Suppressor macrophage (primary cell): ENCODE measurements at places on chromosomes 5 and 9.

DNA sequence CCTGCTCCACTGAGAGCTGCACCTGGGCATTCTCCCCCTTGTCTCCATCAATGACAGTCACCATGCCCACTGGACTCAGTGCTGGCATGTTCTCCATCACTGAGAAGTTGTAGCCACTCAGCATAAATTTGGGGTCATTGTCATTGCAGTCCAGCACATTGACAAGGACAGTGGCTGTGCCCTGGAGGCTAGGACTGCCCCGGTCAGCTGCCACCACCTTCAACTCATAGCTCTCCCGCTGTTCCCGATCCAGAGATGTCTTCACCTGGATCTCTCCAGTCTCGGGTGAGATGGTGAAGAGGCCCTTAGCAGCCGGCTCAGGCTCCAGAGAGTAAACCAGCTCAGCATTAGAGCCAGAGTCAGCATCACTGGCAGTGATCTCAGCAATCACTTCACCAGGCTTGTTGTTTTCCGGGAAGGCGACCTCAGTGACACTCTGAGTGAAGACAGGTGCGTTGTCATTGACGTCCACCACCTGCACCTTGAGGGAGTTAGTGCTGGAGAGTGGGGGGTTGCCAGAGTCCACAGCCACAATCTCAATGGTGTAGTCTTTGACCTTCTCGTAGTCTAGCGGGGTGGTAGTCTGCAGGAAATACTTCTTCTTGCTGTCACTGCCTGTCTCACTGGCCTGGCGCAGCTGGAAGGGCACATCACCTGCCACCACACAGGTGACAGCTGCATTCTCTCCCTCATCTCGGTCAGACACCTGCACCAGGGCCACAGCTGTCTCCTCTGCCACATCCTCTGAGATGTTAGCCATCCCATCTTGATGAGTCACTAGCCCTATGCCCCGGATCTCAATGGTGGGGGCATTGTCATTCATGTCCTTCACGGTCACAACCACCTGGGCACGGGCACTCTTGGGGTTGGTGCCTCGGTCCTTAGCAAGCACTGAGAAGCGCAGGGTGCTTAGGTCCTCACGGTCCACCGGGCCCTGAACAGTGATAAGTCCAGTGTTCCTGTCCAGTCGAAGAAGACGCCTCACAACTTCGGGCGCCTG, 13.5 kb downstream of the PCDH1 start:
- no peak for DNase-seq

GRCh38 chr5:152400846-152401245, 4.2 kb downstream of the NMUR2 start:
- no peak for DNase-seq

GRCh38 chr5:37975531-37975930, 135.7 kb upstream of the GDNF start:
- DNase-seq: no peak

DNA sequence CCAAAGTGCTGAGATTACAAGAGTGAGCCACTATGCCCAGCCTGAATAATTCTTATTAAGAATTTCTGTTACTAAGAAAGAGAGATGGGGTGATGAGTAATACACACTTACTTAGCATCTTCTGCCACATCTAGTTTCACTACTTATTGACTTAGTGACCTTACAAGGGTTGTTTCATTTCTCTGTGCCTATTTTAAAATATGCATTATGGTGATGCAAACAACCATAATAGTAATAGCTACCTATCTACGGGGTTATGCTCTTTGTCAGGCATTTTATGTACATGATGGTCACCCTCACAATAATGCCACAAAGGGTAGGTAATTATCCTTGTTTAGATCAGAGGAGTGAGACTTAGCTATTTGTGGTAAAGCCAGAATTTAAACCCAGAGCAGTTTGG, 499.0 kb upstream of the SGCD start:
- no peak for DNase-seq

DNA sequence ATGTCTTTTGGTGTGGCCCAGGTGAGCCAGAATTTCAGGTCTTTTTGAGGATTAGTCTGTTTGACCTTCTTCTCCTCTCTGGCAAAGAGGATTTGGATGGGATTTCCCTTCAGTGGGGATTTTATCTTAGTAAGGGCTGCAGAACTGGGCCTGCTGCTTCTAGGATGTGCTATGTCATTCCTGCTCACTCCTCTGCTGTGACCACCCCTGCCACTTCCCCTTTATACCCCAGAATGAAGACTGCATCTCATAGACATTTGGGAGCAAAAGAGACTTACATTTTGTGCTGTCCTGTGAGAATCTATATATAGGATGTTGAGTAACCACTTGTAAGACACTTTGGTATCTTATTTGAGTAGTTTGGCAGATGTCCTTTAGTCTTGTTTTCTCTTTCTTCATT, 76.2 kb downstream of the ARHGAP26 start:
- peak; percentile 92 for DNase-seq

DNA sequence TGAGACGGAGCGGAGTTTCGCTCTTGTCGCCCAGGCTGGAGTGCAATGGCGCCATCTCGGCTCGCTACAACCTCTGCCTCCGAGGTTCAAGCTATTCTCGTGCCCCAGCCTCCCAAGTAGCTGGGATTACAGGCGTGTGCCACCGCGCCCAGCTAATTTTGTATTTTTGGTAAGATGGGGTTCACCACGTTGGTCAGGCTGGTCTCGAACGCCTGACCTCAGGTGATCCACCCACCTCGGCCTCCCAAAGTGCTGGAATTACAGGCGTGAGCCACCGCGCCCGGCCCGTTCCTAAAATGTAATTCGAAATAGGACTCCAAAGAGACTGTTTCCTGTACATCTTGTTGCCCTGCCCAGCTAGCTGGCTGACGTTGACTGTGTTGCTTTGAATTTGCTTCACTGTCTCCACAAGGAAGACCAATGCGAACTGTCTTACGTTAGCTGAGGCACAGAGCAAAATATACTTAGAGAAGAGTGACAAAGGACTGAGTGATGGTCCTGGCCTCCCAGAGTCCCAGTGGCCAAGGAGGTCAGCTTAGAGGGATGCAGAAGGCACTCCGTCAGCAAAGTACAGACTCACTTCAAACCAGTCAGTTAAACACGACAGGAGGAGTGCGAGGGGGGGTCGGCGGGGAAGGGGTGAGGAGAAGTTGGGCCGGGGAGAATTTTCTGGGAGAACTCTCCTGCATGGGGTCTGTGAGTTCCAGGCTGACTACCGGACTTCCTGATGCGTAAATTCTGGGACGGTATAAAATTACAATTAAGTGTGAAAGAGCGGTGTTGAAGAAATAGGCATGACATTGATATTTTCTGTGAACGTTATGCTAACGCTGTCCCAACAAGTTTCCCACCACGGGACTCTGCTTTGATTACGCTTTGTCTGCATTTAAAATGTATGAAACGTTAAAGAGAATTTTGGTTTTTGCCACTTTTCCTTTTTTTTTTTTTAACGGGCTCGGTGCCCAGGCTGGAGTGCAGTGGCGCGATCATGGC, 6.8 kb upstream of the TRIM41 start:
- no peak for DNase-seq

DNA sequence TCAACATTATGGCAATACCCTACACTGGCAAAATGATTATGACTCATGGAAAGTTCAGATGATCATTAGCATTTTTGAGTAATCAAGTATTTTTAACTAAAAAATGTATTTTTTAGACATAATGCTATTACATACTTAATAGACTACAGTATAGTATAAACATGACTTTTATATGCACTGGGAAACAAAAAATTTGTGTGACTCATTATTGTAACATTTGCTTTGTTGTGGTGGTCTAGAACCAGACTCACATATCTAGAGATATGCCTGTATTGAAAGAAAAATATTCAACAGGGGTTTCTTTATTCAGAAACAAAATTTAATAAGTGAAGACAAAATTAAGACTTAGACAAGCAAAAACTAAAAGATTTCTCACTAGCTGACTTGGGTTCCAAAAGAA, 385.3 kb upstream of the RIOK2 start:
- DNase-seq: no peak

- no peak for DNase-seq
These were observed 9.9 kb downstream of the GFPT2 start for GRCh38 chr5:180343110-180343830.

DNA sequence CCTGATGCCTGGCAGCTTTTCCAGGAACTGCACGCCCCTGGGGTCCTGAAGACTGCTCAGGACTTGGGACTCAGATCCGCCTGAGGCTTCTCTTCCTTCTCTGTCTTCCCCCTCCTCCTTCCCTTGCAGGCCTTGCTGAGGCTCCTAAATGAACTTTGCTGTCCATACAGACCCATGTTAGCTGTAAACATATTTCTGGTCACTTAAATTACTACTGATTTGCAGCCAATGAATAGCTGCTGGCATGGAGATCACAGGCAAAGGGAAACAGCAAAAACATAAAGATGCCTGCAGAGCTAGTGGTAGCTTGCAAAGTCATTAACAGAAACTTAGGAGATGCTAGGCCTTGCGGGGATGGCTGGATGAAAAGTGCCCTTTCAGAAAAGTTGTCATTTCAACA, 261.9 kb downstream of the GADD45G start:
- DNase-seq: no peak

GRCh38 chr5:67620424-67621397, 424.1 kb upstream of the CD180 start:
- DNase-seq: no peak

GRCh38 chr9:18441261-18441660, 32.7 kb upstream of the ADAMTSL1 start:
- no peak for DNase-seq

DNA sequence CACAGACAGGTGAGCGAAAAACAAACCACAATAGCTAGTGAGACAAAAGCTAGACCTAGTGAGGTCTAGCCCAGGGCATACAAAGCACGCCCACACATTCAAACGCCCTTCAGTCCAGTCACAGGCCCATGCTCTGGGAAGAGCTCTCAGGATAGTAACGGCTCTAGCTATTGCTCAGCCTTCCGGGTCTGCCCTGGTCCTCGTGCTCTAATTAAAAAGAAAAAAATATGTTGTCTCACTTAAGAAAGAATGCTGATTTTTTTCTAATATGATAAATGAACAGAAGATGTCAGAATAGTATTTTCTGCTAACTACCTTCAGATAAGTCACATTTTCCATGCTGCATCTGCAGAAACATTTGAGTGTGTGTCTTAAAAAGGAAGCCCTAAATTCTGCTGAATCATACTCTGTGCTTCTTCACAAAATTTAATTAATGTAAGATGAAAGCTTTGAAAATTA, 94.5 kb downstream of the PLPP1 start:
- peak; percentile 19 for DNase-seq

GRCh38 chr5:156912869-156913268, 50.2 kb downstream of the TIMD4 start:
- no peak for DNase-seq

DNA sequence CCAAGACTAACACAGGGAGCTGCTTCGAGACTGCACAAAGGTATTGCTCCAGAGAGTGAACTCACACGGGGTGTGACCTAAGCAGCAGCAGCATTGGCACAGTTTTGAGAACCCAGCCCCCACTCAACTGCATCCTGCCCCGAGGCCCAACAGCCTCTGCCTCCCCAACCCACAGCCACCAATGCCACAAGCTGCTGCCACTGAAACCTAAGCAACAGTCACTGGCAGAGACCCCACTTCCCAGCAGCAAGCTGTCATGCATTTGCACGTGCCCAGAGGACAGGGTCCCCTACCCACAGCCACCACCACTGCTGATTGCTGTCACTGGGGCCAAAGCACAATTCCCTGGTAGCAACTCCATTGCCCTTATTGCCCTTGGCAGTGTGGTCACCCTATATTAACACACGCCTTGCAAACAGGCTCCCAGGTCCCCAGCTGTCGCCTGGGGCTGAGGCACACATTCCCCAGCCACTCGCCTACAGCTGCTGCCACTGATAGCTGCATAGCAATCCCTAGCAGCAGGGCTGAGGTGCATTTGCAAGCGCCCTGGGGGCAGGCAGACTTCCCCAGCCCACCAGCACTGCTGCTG, 141.0 kb downstream of the AGTPBP1 start:
- DNase-seq: no peak

- DNase-seq: no peak
These were observed 383.1 kb upstream of the PAPPA start for GRCh38 chr9:115770521-115770920.

DNA sequence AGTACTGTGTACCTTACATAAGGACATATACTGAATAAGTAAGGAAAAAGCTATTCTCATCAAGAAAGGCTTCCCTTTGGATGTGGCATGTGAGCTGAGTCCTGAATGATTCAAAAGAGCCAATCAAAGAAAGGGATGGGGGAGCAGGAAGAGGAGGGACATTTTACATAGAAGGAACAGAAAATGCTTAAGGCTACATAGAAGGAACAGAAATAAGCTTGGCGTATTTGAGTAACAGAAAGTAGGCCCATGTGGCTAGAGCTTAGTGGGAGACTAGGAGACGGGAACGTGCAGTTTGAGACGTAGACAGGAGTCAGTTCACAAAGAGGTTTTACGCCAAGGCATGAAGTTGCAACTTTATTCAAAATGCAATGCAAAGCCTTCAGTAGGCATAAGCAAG, 126.3 kb downstream of the CEMIP2 start:
- peak; percentile 17 for DNase-seq

GRCh38 chr9:134301387-134302129, 24.7 kb upstream of the RXRA start:
- DNase-seq: no peak

DNA sequence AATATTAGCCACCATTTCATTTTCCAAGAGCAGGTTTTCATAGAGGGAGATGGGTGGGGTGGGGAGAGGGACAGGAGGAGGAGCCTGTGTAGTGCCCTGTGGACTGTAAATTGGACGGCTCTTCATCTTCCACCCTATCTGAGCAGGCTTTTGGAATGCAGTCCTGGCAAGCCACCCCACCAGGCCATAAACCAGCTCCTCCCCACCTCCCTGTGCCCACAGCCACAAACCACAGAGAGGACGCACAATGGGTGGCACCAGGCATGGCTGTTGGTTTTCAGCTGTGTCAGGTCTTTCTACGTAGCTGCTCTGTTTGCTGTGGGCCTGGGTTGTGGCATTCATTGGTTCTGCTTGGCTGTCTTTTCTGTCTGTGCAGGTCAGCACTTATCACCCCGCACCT, 58.0 kb downstream of the PLAC8L1 start:
- DNase-seq: no peak

DNA sequence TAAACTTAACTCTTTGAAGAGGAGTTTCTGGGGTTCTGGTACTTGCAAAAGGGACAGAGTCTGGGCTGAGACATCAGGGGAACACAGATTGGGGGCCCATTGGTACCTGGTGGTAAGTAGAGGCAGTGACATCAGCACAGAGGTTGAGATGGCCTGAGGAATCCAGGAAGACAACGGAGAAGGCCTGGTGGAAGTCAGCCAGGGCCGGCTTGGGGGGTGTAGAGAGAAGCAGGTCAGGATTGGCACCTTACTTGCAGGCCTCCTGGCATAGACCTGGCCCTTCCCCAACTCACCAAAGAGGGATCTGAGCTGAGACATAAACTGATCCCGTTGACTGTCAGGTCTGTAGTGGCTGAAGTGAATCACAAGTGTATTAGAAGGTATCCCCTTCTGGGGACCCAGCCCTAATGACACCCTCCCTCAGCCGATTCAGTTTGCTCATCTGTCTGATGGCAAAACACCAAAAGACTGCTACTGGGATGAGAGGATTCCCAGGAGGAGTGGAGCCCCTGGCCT, 5.5 kb downstream of the NOL6 start:
- DNase-seq: no peak
